ENCODE measurements at places on chromosomes 6 and 20.

- DNase-seq = no peak
Measured at GRCh38 chr6:30703821-30704220, 13.0 kb upstream of the NRM start.

GRCh38 chr20:63536241-63536977, 767 bp downstream of the PTK6 start:
- no peak for DNase-seq

DNA sequence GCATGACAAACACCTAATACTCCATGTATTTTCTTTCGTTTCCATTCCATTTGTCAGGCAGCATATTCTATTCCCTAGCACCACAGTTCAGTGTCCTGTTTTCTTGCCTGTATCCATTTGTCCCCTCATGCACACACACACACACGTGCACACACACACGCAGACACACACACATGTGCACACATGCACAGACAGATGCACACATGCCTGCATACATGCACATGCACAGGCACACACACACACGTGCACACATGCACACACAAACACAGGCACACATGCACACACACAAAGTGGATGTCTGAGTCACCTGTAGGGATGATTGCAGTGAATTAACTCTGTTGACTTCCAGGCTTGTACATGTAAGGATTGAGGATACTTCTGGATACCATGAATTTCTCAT, 226.7 kb upstream of the SYNDIG1 start:
- no peak for DNase-seq

GRCh38 chr6:5058254-5058653, 26.9 kb upstream of the PPP1R3G start:
- no peak for DNase-seq
